Jurkat, Clone E6-1 (cell line): ENCODE measurements at places on chromosomes 7 and 10.

DNA sequence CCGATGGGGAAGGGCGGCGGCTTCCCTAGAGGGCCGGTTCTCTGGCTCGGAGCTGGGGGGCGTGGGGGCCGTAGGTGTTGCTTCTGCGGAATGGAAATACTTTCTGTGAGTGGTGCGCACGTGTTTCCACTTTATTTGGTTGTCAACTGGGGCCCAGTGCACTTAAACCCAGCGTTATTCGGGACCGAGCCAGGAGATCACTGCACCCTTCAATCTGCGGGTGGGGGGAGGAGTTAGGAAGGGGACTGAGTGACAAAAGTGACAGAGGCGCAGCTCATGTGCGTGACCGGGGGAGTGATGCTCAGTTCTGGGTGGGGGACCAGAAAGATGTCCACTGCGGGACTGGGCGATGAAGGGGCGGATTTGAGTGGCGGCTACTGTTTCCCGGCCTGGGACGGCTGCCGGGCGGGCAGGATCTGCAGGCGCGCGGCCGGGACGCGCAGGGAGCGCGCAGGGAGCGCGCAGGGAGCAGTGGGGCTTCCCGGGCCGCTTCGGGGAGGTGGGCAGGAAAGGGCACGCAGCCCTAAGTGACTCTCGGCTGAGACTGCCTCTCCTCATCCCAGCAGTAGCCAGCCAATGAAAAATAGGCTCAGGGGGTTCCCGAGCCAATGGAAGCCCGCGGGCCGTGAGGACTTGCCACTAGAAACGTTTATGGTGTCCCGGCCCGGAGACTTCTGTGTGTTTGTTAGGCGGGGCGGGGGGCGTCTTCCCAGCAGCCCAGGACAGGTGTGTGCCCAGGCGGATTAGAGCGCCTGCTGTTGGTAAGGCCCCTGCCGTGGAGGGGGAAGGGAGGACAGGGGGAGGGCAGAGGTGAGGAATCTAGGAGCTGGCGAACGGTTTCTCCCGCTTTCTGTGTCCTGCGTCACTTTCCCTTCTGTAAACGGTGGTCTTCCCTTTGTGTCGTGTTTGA lies 54.3 kb upstream of the KDM7A start:
- peak; percentile 72 for DNase-seq

GRCh38 chr10:78955206-78955605 lies 113.6 kb upstream of the ZMIZ1 start:
- no peak for DNase-seq

DNA sequence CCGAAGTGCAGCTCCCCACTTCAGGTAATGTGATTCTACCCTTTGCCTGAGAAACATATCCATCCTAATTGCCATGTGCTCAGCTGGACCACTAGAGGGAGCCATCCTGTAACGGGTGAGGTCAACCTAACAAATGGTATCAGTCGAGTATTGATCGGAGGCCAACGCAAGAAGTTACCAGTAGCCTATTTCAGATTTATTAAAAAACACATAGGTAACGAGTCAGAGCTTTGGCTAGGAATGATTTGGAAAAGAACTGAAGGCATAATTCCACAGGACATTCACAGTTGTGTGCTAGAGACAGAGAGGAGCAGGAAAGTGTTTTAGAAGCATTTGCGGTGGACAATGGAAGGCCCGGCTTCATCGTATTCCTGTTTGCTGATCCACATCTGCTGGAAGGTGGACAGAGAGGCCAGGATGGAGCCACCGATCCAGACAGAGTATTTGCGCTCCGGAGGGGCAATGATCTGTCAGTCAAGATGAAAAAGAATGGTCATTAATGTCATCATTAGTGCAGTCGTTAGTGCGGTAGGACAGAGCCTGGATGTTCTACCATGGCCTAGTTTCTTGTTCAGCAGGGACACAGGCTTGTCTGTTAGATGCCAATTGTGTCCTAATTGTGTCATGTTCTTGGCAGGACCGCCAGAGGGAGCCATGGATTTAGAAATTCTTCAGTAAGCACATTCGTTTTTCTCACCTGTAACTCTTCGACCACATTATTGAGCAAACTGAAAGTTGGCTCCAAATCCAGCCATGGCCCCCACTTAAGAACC lies 17.5 kb downstream of the ACTA2 start:
- DNase-seq, result peak; percentile 88

GRCh38 chr10:104323760-104324201 lies 14.5 kb downstream of the ITPRIP start:
- no peak for DNase-seq

GRCh38 chr7:126657599-126658358 lies 595.0 kb downstream of the GRM8 start:
- DNase-seq, result peak; percentile 1

GRCh38 chr7:90727412-90727811 lies 131.3 kb downstream of the CDK14 start:
- DNase-seq, result no peak

- no peak for DNase-seq
These were observed 395.9 kb downstream of the SORCS3 start for GRCh38 chr10:105037022-105037421.

GRCh38 chr10:85316276-85316675 lies 987.9 kb downstream of the CCSER2 start:
- DNase-seq, result no peak
